ENCODE measurements at places on chromosomes 16 and 17.

GRCh38 chr16:66366433-66367299, at the start of gene CDH5:
Gene CDH5, plus strand, starts transcription at chr16:66366691. Its CDS starts 12,647 bp downstream, at chr16:66379338.
- DNase-seq, result no peak

DNA sequence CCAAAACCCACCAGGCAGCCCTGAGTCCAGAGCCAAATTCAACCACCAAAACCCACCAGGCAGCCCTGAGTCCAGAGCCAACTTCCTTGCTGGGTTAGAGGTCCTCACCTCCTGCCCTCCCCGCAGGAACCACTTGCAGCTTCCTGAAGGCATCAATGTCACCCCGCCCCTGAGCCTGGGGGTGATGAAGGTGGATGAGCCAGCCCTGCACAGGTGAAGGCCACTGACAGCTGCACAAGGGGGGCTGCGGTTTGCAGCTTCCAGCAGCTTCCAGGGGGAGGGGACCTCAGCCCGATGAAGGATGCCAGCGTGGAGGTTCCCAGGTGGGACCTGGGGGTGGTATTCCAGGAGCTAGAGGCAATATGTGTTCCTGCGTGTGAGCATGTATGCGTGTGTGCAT, 7.6 kb upstream of the CSNK1D start:
- DNase-seq, result no peak

DNA sequence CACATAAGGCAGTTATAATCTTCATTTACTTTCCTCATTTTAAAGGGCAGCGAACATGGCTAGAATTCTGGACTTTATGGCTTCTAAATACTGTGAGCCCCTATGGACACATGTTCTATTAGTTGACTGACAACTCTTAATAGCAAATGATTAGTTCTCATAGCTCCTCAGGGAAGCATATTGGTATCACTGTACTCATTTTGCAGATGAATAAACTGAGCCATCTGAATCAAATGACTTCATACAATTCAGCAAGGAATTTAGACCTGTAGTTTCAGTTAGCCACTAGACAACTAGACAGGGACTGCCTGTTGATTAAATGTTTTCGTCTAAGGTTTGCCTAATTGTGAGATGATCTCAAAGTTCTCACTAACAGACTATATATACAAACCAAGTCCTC, 9.7 kb downstream of the TOB1 start:
- no peak for DNase-seq

DNA sequence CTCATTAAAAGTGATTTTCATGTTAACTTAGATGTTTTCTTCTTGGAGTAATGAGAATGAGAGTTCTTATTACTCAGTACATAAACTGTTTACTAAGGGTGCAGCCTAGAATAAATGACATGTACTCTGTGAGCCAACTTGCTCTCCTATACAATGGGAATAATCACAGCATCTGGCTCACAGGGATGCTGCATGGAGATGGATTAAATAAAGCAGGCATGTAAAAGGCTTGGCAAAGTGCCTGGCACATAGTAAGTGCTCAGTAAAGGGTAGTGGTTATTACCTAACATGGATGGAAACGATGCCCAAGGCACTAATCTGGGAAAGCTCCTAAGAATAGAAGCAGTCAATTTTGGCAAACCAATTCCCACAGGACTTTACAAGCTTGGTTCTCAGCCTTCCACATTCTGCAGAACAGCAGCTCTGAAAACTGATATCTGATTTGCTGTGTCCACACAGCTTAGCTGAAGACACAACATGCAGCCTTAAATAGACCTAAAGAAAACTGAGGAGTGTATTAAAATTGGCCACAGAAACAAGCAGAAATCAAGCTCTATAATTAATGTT, 176.1 kb downstream of the ABCC12 start:
- DNase-seq, result no peak

- DNase-seq, result no peak
Observed at GRCh38 chr17:47286198-47286914, 32.7 kb downstream of the ITGB3 start.

DNA sequence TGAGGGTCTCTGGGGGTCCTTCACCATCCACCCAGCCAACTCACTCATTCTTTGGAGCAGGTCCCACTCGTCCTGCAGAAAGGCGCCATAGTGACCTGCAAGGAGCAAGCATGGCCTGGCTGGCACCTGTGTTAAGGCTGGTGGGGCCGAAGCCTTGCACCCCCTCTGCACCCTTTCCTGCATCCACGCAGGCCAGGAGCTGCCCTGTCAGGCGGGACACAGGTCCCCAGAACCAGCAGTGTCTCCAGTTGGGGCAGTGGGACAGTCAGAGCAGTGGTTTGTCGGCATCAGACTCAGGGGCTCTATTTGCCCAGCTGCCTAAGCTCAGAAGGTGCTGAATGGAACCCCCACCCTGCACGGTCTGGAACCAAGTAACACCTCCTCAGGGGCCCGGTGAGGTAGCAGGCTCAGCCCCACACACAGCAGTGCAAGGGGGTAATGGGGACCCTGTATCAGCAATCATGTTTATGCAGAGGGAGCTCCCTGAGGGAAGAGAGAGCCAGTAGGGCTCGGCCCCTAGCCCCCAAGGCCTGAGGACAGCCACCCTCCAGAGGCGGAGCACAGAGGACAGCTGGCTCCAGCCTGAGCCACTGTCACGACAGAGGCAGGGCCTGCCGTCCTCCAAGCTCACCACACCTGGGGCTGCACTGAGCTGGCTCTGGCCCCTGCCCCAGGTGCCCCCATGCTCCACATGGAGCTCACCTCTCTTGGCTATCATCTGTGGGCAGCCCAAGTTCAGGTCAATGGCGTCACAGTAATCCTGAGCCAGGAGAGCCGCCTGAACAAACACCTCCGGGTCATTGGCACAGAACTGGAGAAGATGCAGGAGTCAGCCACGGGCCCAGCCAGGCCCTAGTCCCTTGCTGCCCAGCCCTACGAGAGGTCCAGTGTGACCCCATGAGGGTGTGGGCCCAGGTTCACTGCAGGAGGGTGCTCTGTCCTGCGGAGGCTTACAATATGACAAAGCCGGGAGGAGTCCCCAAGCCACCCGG, 1.9 kb downstream of the DUS1L start:
- DNase-seq, result no peak

GRCh38 chr16:14608111-14608566, 21.9 kb downstream of the PARN start:
- no peak for DNase-seq

GRCh38 chr16:10897134-10897533, 20.1 kb downstream of the CIITA start:
- no peak for DNase-seq

DNA sequence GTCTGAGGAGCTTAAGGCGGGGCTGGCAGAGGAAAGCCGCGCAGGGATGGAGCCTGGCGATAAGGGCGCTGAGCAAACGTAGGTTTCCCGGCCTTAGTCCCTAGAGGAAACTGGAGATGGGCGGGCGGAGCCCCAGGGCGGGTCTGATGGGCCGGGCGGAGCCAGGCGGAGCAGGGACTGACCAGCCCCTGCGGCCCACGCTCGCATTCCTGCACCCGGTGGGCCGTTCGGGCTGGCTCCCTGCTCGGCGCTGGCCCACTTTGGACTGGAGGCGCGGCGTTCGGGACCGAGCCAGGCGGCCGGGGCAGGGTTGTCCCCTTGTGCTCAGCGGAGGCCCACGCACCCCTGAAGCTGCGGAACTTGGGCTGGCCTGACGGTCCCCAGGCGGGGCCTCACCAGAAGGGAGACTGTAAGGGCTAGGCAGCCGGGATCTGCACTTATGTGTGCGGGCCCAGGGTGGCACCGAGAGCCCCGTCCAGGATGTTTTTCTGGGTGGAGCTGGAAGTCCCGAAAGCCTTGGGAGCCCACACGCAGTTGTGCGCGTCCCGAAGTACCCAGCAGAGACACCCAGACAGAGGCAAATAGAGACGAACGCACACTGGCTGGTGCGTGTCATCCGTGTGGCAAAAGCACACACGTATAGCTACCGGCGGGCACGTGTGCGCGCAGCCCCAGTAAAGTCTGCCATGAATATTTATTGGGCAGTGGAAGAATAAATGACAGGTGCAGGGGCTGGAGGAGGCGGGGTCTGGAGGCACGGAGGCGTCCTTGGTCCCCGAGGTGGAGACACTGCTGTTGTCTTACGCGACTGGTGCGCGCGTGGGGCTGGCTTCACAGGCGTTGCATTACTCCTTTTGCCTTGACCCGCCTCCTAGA, 1.4 kb downstream of the PYDC1 start:
- peak; percentile 70 for DNase-seq

GRCh38 chr17:67484261-67484660, 107.2 kb downstream of the PITPNC1 start:
- no peak for DNase-seq

GRCh38 chr17:5419959-5420653, at the start of gene RPAIN:
Gene RPAIN, plus strand, starts transcription at chr17:5420182. Its CDS starts 29 bp downstream, at chr17:5420211.
- DNase-seq, result peak; percentile 83

- DNase-seq, result no peak
Observed at GRCh38 chr16:62620275-62620674, 584.0 kb upstream of the CDH8 start.

- peak; percentile 90 for DNase-seq
Observed at GRCh38 chr17:78759203-78759968, 22.7 kb downstream of the CYTH1 start.

DNA sequence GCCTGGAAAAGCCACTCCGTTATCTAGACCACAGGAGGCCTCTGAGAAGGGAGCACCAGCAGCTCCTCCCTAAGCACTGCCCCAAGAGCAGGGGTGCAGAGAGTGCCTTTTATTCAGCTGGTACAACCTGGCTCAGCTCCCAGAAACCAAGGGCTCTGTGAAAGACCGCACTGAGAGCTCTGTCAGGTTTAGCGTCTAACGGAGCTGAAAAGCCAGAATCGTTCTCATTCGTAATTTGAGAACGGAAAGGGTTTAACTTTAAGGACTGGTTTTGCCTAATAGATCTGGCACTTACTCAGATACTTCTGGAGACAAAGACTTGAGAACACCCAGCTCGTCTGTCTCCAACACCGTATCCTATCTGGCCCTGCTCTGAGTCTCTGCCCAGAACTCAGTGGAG, 13.5 kb downstream of the MPG start:
- DNase-seq, result peak; percentile 83

- peak; percentile 23 for DNase-seq
Observed at GRCh38 chr17:14107889-14108288, 38.6 kb downstream of the COX10 start.

- no peak for DNase-seq
Observed at GRCh38 chr16:84884246-84884595, 64.4 kb downstream of the CRISPLD2 start.

GRCh38 chr17:64617125-64617780, 44.9 kb downstream of the SMURF2 start:
- no peak for DNase-seq

- peak; percentile 33 for DNase-seq
Observed at GRCh38 chr17:20009302-20010098, at the start of gene SPECC1. Gene SPECC1, plus strand, starts transcription at chr17:20009359. Its CDS starts 87,293 bp downstream, at chr17:20096652.

DNA sequence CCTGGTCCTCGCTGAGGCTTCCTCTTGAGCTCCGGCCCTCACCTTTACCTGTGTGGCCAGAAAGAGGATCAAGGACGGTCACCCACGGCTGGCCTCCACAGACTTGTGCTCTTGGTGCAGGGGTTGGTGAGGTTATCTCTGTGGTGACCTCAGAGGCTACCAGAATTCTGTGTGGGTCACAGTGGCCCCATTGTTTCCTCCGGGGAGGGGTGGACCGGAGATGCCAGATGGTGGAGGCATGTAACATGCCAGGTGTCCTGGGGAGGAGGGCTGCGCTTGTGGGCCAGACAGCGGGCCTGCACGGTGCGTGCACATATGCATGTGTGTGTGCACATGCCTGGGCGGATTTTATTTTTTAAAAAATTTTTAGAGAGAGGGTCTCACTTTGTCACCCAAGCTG, 6.3 kb downstream of the SGCA start:
- no peak for DNase-seq

DNA sequence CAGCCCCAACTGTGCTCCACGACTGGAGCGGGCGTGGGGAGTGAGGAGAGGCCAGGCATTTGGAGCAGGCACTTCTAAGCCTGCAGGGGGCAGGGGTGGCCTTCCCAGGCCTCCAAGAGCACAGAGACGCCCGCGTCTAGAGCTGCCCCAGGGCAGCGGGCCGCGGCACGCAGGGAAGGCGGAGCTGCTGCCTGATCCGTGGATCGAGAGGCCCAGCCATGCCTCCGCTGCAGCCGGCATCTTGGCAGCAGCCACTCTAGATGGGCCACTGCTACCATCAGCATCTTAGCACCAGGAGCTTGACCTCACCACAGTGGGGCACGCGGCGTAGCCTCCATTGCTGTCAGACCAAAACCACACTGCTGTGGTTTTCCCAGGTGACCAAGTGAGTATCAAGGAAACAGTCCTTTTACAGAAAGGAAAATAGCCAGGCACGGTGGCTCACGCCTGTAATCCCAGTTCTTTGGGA, 20.4 kb upstream of the WDR45B start:
- peak; percentile 67 for DNase-seq

DNA sequence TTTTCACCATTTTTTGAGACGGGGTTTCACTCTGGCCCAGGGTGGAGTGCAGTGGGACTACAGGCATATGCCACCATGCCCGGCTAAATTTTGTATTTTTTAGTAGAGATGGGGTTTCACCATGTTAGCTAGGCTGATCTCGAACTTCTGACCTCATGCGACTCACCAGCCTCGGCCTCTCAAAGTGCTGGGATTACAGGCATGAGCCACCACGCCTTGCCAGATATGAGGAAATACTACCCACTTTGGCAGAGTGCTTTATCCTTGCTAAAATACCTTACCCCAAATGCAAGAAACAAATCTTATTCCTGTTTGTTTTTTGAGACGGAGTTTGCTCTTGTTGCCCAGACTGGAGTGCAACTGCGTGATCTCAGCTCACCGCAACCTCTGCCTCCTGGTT, 62.9 kb upstream of the MGAT5B start:
- peak; percentile 20 for DNase-seq

- DNase-seq, result no peak
Observed at GRCh38 chr17:49670641-49671040, 7.3 kb downstream of the SPOP start.

DNA sequence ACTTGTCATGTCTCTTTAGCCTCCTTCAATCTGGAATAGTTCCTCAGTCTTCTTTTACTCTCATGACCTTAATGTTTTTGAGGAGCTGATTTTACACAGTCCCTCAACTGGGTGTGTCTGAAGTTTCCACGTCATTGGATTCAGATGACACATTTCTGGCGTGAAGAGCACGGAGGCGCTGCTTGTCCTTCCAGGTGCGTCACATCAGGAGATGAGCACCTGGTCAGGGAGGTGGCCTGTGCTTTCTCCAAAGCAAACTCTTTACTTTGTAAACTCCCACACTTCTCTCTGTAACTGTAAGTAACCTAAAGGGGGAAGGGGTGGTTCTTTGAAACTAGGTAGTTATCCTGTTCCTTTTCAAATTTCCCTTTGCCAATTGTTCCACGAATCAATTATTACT, 52.5 kb upstream of the MNT start:
- DNase-seq, result no peak

- DNase-seq, result no peak
Observed at GRCh38 chr16:24781256-24781655, 51.8 kb downstream of the TNRC6A start.

DNA sequence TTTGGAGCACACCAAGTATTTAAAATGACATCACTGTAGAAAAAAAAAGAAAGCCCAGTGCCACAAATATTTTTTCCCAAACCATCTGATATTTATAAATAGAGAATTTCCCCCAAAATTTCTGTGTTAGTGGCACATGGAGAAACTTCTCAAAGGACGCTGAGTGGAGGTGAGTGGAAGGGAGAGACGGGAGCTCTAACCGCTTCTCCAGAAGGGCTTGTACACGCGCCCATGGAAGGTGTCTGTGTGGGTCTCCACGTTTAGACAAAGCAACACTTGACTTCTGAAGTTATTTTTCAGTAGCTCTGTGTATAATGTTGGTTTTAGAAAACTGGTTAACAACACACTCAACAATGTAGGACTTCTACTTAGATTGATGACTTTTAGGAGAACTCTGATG, 1.0 kb downstream of the MYOCD start:
- no peak for DNase-seq

Data from amniotic epithelial cell (primary cell).